ENCODE measurements at places on chromosomes 6 and 20. TPM values are rescaled to one million over a fixed set of nuclear protein-coding genes. Genes with fewer than 3 reads are reported as not detected.
A peak's percentile ranks its signal among the peaks of the same experiment; 100 is the strongest.

Gene DDX27
- total RNA-seq, result 47.6 TPM

- DNase-seq, result no peak
Observed at GRCh38 chr6:2777249-2777648, 12.1 kb downstream of the WRNIP1 start.

GRCh38 chr6:6651335-6651734 is 62.8 kb downstream of the LY86 start:
- DNase-seq, result no peak

- no peak for DNase-seq
Observed at GRCh38 chr6:70298068-70298467, 4.8 kb downstream of the COL9A1 start.

Gene R3HDML
- total RNA-seq, result not detected

- DNase-seq, result peak; percentile 77
Observed at GRCh38 chr6:130575971-130576370, 210.2 kb downstream of the TMEM200A start.

DNA sequence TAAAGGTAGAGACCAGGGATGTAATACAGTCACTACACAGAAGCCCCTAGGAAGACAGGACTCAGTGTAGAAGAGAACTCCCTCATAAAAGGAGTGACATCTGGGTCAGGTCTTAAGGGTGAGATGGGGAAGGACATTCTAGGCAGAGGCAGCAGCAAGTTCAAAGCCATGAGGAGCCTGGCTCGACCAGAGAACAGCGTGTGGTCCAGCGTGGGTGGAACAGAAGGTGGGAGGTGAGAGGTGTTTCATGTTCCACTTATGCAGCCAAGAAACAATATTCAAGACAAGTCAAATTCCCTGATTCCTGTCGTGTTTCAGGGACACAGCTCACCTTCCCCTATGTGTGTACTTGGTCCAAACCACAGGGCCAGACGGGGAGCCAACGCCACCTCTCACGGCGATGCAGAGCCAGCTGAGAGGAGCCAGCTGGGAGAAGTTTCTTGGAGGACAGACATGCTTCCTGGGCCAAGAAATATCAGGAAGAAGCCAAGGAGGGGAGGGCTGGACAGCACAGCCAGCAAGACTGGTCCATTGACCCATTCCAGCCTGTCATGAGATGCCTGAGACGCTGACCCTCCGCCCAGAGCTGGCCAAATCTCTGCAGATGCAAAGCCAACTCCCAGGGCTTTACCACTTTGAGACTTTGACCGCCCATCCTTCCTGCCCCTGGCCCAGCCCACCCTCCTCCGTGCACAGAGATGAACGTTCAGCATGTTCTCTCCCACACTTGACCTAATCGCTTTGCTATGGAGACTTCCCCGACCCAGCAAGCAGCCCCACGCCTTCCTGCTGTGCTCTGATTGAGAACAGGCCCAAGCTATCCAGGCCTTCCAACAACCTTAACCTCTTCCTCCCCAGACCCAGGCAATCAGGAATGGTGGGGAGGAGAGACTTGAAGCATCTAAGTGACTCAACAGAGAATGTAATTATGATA is 113.8 kb downstream of the PRND start:
- DNase-seq, result no peak
